Stimulated activated naive CD8-positive, alpha-beta T cell treated with anti-CD3 and anti-CD28 coated beads, Interleukin-15, amount 100 ng/mL, for 72 hours (primary cell): ENCODE measurements at places on chromosomes 5 and 9.

DNA sequence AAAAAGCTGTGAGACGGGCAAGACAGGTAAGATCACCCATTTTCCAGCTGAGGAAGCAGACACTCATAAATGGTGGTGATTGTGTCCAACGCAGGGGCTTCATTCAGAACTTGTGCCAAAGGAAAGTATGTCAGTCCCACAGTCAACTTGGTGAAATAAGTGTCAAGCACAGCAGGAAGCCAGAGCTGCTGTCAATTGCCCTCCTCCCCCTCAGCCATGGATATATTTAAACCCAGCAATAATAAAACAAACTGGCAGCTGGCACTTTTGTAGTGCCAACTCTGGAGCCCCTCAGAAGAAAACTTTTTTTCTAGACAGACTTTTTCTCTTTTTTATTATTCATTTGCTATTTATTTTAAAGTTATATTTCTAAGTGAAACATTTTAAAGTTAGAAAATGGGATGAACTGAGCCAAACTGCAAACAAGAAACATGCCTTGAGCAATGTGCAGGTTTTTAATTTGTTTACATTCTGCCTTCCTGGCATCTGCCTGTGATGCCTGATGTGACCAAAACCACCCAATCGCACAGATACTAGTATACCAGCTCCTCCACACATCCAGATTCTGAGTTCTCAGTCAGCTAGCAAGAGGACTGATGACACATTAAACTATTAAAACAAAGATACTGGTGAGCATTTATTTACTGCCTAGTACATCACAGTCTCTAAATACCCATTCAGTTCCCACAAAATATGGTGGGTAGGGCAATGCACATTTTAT is 17.0 kb downstream of the DMAC1 start:
- no peak for DNase-seq

- no peak for DNase-seq
These were observed 7.0 kb upstream of the C9 start for GRCh38 chr5:39371367-39371635.

DNA sequence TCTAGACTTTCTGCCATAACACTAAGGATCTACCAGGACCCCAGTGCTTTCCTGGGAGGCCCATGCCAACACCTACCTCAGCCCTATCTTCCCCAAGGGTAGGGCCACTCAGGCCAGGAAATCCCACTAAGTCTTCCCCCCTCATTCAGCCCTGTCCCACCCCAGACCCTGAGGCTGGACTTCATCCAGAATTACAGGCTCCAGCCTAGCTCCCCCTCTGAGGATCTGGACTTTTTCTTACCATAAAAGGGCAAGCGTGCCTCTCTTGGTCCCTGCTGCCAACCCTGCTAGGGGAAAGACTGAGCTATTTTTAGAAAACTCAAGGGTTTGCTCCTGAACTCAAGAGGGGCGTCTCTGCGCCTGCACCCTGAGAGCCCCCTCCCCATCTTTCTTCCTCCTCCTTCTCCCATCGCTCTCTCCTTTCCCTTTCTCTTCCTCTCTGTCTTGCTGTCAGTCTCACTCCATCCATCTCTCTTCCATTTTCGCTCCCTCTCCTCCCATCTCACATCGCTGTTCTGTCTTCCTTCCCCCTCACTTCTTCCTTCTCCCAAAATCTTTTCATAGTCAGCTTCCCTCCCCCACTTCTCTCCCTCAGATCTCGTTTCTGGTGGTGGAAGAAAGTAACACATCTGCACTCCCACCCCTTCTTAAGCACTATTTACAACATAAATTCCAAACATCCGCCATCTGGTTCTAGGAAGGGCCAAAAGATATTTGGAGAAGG is 38.1 kb upstream of the IL17B start:
- DNase-seq = no peak

DNA sequence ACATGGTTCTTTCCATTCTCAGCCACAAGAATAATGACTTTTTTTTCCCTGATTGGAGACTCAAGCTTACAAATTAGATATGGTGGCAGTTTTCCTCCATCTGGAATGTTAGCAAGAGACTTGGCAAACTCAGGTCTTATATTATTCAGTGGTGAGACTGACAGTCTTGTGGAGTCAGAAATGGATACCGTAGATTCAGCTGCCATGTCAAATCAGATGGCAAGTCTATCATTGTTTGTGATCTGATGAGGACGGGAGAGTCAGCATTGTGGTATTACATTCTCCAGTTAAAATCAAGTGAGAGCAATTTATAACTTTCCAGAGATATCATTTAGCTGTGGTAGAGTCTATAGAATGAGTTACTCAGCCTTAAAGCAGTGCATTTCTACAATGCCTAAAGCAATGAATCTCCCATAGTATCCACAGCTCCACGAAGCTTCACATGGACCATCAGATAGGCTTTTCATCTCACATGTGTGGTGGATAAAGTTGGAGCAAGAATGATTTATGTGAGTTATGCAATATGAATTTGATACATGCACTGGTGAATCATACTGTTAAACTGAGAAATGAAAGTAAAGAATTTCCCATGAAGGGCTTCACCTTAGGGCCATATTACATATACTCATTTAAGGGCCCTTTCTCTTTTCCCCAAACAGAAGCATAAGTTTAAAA is 430.6 kb downstream of the ZNF608 start:
- no peak for DNase-seq

DNA sequence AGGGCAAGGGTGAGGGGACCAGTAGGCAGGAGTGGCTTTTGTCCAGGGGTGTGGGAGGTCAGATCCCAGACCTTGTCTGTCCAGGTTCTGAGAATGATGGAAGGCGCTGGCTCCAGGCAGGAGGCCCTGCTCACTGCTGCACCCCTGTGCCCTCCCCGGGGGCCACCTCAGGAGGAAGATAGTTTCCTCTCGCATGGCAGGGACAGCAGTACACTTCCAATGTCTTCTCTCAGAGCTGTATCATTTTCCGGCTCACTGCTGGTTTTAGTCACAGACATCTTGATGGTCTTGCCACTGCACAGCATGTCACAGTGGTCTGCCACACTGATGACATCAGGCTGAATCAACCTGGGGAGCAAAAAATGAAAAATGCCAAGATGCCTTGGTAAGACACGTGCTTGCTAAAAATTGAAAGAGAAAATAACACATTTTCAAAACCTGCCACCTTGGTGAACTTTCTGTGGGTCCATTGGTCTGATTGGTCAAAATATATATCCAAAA is 3.3 kb upstream of the SLC6A3 start:
- no peak for DNase-seq

DNA sequence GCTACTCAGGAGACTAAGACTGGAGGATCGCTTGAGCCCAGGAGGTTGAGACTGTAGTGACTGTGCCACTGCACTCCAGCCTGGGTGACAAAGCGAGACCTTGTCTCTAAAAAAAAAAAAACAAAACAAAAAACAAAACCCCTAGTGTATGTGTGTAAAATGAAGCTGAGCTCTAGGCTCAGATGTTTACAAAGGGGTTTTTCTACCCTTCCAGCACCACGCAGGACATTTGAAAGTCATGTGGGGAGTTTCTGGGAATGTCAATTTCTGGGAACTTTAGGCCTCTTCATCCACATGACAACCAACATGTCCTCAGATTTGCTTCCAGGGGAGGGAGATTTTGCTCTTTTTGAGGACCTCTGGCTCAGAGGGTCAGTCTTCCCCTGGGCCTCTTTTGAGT is 42.4 kb upstream of the AIF1L start:
- no peak for DNase-seq

GRCh38 chr9:136393531-136393930 is 6.4 kb downstream of the SNAPC4 start:
- no peak for DNase-seq

DNA sequence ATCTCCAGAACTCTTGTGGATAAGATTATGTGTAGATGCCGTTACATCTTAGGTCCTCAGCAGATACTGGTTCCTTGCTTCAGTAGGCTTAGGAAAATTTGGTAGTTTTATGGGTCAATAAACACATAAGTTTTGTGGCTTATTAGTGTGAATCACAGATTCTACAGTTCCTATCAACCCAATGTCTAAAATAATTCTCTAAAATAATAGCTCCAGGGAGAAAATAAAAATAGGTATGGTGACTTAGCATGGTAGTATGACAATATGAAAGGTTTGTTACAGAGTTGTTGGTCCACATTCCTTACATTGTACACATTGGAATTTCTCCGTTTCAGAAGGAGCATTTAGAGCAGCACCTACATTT is 91.7 kb downstream of the AOPEP start:
- no peak for DNase-seq

DNA sequence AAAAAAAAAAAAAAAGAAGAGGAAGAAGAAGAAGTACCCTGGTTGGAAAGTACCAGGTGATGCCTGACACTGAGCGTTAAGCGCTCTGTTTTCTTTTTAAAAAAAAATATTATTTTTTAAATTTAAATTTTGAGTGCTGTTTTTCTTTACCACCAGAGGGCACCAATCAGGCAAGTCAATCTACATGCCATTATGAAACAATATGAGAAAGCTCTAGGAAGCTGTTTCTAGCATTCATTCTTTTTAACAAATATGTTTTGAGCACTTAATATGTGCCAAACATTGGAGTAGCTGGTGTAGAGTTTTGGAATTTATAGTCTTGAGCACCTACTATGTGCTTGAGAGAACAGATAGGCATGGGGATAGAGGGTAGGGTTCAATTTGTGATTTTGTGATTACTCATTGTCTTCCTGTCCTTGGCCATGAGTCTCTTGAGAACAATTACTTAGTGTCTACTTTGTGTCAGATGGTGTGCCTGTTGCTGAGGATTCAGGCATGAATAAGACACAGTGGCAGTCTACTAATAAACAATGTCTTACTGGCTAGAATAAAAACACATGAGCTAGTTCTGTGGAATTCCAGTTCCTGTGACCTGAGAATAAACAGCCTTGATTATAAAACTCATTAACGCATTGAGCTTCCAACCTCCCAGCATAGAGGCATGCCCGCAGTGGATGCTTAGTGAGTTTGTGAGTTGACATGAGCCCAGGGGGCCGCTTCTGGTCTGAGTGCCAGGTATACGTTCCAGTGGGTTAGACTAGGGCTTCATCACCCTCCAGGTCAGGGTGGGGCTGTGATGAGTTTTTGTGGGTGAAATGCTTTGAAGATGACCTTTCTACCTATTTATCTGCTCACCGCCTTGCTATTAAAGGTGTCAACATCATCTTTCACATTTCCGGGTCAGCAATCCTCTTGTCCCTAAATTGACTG is 3.0 kb upstream of the UBE2R2 start:
- no peak for DNase-seq

DNA sequence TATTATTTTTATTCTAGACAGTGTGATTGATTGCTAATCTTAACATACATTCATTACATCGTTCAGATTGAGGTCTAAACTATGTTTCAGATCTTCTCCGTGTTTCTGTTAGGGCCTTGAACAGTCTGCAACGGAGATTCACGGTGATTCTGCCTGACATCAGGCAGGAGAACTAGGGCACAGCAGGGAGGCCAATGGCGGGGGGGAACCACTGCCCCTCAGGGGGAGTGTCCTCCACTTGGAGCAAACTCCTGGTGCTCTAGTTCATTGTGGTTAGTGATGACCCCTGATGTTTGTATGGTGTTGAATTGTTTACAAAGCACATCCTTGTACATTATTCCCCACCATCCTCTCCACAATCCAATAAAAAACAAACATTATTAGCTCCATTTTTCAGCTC is 173.5 kb downstream of the ZNF608 start:
- DNase-seq = no peak
